ENCODE measurements at places on chromosomes 12 and 14. TPM values are rescaled to one million over a fixed set of nuclear protein-coding genes. Genes with fewer than 3 reads are reported as not detected.

The IFNG-AS1 gene
- not detected for total RNA-seq

The TAS2R8 gene
- total RNA-seq, result not detected

The ANO4 gene
- total RNA-seq, result 0.13 TPM

The NINJ2 gene
- 9.0 TPM for total RNA-seq

The ENDOU gene
- total RNA-seq, result 0.42 TPM

The AICDA gene
- total RNA-seq, result not detected

The KLHL33 gene
- 0.27 TPM for total RNA-seq

The JKAMP gene
- 28.7 TPM for total RNA-seq

The SLC35F4 gene
- total RNA-seq, result not detected

The GPR84 gene
- not detected for total RNA-seq

The TEDC1 gene
- total RNA-seq, result 7.9 TPM

The TMEM119 gene
- 4.5 TPM for total RNA-seq

The MSI1 gene
- 0.16 TPM for total RNA-seq

The SRGAP1 gene
- 22.9 TPM for total RNA-seq

The GOLGA5 gene
- total RNA-seq, result 37.4 TPM

The AMIGO2 gene
- 3.8 TPM for total RNA-seq

The KCNJ8 gene
- 36.4 TPM for total RNA-seq

The KRT75 gene
- not detected for total RNA-seq

The ARL6IP4 gene
- 327 TPM for total RNA-seq

The ADCY4 gene
- total RNA-seq, result 13.3 TPM

The RTL1 gene
- not detected for total RNA-seq

The ACOT4 gene
- total RNA-seq, result not detected

The DACT1 gene
- total RNA-seq, result 3.9 TPM

The BATF gene
- 16.8 TPM for total RNA-seq

The C3AR1 gene
- total RNA-seq, result 13.2 TPM

The CIROP gene
- 0.31 TPM for total RNA-seq

The CABP1 gene
- 0.81 TPM for total RNA-seq

The CD163L1 gene
- 0.93 TPM for total RNA-seq

The KLRG1 gene
- total RNA-seq, result 0.45 TPM

The KIF26A gene
- total RNA-seq, result 3.1 TPM

The FGF6 gene
- total RNA-seq, result not detected

The MYL2 gene
- not detected for total RNA-seq

The C1S gene
- 708 TPM for total RNA-seq

The SLC25A21 gene
- total RNA-seq, result 1.2 TPM

The MAP3K9 gene
- 1.3 TPM for total RNA-seq

The NFE2 gene
- 1.6 TPM for total RNA-seq

The TTLL5 gene
- total RNA-seq, result 24.0 TPM

The SLC7A7 gene
- total RNA-seq, result 22.7 TPM

The B3GNT4 gene
- not detected for total RNA-seq

The NRL gene
- total RNA-seq, result 5.0 TPM

The GPX2 gene
- total RNA-seq, result not detected

The SGPP1 gene
- 14.9 TPM for total RNA-seq

The ITGA7 gene
- 143 TPM for total RNA-seq

The P2RX2 gene
- total RNA-seq, result 0.47 TPM

The CAPZA3 gene
- not detected for total RNA-seq

The DENND5B gene
- 40.8 TPM for total RNA-seq

The GUCY2C gene
- total RNA-seq, result not detected

Data from gastroesophageal sphincter (tissue), 4 donors.